Muscle of arm (tissue), 14 donors: ENCODE measurements at places on chromosomes 6 and 20. TPM values are rescaled to one million over a fixed set of nuclear protein-coding genes. Genes with fewer than 3 reads are reported as not detected.
A peak's percentile ranks its signal among the peaks of the same experiment; 100 is the strongest.

The PRR3 gene
- polyA plus RNA-seq = 18.2 TPM

GRCh38 chr20:52983726-52984450 lies 11.7 kb downstream of the TSHZ2 start:
- no peak for DNase-seq

The PNPLA1 gene
- 0.44 TPM for polyA plus RNA-seq

DNA sequence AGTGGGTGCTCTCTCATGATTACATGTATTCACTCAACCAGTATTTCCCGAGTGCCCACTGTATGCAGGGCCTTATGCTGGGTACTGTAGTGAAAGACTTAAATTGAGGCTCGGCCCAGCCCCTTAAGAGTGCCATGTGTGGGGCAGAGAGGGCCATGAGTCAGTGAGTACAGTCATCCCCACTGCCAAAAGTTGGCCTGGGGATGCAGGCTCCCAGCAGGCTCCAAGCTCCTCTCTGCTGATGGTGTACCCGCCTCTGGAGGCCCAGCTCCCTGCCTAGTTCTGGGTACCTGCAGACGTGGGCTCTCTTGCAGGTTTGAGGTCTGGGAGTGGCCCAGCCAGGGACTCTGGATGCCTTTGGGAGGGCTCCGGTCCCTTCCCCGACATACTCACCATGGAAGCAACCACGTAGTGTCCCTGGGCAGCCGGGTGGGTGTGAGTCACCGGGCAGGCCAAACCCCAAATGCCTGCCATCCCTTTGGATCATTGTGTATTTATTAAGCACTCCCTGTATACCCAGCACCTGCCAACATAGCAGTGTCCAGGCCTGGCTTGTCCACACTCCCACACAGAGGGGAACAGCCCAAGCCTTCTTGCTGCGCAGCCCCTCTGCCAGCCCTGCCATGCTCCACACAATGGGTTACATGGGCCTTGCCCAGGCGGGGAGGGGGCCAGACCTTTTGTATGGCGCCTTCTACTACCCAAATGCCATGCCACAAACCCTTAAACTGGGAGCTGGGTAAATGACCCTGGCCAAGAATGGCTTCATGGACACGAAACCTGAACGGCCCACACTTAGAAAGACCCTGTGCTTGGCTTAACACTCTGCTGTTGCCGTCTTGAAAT lies 153.6 kb downstream of the VEGFA start:
- no peak for DNase-seq

GRCh38 chr6:18021166-18021850 lies 33.9 kb upstream of the KIF13A start:
- DNase-seq = no peak

The FGD2 gene
- 5.2 TPM for polyA plus RNA-seq

DNA sequence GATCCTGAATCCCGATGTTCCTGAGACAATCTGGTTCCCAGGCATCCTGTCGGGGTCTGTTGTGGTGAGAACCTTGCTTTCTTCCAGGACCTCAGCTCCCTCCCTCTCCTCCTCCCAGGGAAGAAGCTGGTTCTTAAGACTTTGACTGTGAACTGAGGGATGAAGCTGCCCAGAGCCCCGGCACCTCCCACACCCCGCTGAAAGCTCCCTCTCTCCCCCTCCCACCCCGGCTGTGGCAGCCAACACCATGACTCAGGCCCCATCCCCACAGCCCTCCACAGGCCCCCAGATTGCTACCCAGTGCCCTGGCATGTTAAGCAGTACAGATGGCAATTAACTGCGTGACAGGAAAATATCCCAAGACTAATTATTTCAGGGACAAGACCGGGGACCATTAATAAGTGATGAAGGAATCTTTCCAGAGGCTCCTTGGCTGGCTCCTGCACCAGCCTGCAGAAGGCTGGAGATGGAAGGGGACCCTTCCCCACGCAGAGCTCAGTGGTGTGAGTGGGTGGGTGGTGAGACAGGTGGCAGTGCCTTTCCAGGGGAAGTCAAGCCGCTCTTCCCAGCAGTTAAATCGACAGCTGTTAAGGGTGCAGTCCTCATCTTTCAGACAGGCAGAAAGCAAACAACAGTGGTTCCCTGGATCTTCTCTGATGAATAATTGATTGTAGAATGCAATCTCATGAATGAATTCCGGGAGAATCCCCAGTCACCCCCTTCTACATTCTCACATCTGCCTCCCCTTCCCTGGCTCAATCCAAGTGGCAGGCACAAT lies 237.9 kb downstream of the LRFN2 start:
- DNase-seq = no peak

The GLP1R gene
- 0.05 TPM for polyA plus RNA-seq

DNA sequence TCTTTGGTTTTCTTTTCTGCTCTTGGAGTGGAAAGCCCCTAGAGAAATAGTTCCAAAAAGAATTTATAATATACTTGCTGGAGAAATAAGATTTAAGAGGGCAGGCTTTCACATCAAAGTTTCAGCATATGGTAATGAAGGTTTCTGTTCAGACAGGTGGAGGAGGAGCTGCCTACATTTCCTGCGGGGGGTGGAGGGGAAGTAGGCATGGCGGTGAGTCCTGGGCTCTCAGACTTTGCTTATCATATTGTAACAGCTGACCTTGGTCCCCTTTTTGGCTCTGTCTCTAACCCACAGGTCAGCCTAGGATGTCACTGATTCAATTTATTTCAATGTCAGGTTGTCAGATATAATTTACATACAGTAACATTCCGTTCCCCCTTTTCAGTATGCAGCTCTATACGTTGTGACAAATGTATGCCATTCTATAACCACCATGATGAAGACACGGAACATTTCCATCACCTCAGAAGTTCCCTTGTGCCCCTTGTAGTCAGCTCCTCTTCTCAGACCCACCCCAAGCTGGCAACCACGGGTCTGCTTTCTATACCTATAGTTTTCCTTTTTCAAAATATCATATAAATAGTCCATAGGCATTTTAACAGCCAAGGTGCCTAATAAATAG lies 77.6 kb upstream of the GGTLC1 start:
- DNase-seq = no peak

The EGFL8 gene
- 34.7 TPM for polyA plus RNA-seq

The CD109 gene
- 12.6 TPM for polyA plus RNA-seq

The FAM209B gene
- not detected for polyA plus RNA-seq

GRCh38 chr6:41269166-41269565 lies 17.3 kb downstream of the TREM1 start:
- no peak for DNase-seq

The NKX2-2 gene
- polyA plus RNA-seq = not detected

GRCh38 chr6:125066140-125066539 lies 87.4 kb upstream of the TPD52L1 start:
- no peak for DNase-seq

DNA sequence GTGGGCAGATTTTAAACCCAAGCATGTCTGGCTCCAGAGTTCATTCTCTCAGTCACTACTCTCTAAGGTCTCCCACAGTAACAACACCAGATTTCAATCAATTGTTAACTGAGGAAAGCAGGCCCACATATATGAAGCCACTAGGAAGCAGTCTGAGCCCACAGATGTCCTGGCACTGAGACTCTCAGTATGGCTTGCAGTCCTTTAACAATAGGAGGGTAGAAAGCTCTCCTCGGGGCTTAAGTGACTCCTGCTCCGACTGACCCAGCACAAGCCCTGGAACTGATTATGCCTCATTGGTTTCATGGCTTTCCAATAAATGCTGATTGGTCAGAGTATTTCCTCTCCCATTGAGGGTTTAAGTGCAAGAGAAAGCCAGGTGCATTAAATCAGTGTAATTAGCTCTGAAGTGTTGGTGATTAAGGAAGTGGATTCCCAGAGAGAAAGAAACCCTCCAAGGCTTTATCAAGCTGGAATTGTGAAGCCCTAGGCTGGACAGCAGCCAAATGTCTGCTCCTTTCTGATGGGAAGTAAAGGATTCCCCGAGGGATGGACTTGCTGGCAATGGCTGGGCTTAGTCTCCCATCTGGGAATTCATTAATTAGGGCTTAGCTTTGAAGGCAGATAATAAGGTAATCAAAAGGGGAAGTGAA lies 76.6 kb upstream of the PROKR2 start:
- DNase-seq = no peak

The MAP3K5 gene
- polyA plus RNA-seq = 2.0 TPM

- DNase-seq = peak; percentile 36
Observed at GRCh38 chr6:161748535-161749416, 474.9 kb upstream of the AGPAT4 start.

DNA sequence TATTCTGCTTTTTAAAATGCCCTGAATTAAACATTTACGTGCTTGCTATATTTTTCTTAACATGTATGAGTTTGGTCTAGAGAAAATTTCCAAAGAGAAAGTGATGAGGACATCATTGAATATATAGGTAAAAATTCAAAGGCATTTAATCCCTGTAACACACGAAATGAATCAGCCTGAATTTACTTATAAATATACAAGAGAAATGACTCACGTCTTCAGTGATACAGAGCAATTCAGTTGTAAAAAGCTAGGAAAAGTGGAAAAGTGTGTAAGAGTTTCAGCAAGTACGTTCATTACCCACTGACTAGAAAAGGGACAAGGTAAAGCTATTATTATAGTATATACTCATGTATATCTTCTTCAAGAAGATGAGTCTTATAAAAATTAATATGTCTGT lies 124.8 kb downstream of the HIVEP1 start:
- DNase-seq = no peak

DNA sequence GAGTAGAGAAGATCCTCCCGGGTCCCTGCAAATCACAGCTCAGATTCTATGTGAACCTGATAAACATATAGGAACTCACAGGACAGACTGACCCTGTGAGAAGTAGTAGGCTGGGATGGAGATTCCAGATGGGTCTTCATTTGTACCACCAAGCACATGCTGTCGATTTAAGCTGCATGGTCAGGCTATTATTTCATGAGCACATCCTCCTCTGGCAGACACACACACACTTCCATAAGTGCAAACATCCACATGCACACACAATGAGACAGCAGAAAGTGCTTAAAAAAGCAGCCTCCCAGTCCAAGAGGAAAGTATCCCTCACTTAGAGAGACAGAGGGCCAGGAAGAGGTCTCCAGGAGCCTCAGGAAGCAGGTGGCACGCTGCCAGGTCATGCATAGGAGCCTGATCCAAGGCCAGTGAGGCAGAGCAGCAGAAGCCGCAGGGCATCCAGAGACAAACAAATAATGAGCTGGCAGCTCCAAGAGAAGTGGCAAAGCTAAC lies 131.8 kb downstream of the UNC5CL start:
- no peak for DNase-seq

DNA sequence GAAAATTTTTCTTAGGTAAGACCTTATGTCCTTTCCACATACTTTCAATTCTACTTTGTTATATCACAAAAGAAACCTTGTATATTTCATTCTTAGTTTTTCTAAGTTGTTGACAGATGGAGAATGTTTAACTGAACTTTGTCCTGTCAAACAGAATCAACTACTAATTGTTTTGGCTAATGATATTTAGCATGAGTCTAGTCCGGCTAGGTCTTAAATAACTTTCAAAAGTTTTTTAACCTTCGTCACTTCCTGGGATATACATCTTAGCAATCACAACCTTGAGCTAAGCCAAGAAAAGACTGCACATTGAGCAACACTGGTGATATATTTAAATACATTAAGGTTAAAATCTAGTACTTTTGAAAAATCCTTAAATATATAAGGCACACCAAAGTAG lies 62.9 kb upstream of the RUNX2 start:
- no peak for DNase-seq

The NKAIN4 gene
- polyA plus RNA-seq = 25.8 TPM

The SLC52A3 gene
- polyA plus RNA-seq = not detected

DNA sequence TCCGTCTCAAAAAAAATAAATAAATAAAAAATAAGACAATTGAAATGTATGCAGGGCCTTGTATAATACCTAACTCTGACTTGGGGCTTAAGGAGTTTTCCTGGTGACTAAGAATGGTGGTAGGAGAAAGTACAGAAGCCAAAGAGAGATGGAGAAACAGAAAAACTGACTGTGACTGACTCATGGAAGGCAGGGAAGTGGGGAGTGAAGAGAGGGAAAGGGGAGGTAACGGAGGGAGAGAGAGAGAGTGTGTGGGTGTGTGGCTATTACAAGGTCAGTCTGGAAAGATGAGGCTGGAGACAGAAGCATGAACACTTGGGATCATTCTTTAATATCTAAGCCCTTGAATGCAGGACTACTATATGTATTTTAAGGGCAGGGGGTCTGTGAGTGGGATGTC lies 38.5 kb downstream of the SNRNP48 start:
- no peak for DNase-seq

The MUC21 gene
- not detected for polyA plus RNA-seq

The TAGAP gene
- polyA plus RNA-seq = not detected

DNA sequence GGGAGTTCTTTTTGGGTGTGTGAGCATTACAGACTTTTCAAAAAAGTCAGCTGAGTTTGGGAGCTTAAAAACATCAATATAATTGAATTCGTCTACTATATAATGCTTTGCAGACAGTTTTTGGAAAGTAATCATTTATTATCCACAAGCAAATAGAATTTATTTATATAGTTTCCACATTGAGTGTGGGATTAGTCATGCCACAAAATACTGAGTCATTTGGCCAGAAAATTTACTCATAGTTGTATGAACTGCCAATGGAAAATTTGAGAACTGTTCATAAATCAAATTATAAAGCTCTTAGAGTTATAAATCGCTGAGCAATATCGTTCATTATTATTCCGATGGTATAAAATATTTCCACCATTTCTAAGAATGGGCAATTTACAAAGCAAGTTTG lies 5.0 kb downstream of the BEND6 start:
- DNase-seq = no peak
